B cell (primary cell): ENCODE measurements at places on chromosomes 2 and 18.

- DNase-seq: no peak
Measured at GRCh38 chr2:84126530-84126929, 332.6 kb downstream of the SUCLG1 start.

GRCh38 chr2:82803307-82803706, 1655.8 kb downstream of the SUCLG1 start:
- no peak for DNase-seq

GRCh38 chr2:58476556-58476955, 235.4 kb upstream of the FANCL start:
- DNase-seq: no peak

- no peak for DNase-seq
Measured at GRCh38 chr2:158894572-158894971, 73.9 kb upstream of the TANC1 start.

- no peak for DNase-seq
Measured at GRCh38 chr2:73072129-73072395, 550 bp upstream of the SFXN5 start.

- no peak for DNase-seq
Measured at GRCh38 chr2:186887107-186888090, 38.4 kb upstream of the ZSWIM2 start.

GRCh38 chr2:186349508-186349907, 136.6 kb upstream of the ZC3H15 start:
- no peak for DNase-seq

DNA sequence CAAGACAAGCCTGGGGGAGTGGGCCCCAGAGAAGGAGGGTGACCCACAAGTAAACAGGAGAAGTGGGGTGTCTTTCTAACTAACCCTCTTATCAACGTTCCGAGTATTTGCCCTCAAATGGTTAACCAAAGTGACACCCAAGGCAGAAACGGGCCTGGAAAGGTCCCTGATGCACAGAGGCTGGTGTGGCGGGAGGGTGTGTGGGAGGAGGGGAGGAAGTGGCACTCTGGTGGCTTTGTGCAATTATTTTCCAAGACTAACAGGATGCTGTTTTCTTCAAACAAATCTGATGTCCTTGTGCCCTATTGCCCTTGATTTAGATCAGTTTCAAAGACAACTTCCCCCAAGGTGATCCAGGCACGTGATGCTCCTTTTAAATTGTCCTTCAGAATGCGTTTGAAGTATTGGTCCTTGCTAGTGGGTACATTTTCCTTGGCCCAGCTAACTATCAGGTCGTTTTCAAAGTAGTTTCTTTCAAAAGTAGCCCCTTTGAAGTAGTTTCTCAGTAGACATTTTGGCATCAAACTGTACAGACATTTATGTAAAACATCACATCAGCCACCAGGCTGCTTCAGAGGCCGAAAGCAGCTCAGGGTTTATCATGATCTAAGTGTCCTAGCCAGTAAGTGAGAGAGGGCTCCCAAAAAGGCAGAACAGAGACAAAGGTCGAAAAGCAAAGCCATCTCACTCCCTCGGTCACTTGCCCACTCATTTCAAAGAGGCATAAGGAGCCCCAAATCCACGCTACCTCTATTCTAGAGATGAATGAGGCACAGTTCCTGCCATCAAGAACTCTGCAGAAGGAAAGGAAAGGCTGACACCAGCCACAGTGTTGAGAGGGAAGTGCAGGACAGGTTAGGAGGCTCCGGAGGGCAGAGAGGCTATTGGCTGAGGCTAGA, 371.1 kb upstream of the ID2 start:
- no peak for DNase-seq

DNA sequence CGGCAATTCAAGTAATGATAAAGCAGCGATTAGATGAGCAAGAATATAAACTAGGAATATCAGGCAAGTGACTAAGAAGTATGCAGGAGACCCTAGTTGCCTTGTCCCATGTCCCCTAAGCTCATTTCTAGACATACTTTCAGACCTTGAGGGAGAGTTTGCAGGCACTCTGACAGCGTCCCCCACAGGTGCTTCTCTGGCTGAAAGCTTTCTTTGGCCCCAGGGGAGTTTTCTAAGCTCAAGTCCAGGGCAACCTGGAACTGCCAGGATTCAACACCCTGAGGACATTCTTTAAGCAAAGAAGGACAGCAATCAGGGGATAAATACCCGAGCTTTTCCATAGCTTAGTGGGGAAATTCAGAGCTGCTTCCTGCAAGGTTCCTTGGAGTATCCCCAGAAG, 308.1 kb upstream of the CHST9 start:
- DNase-seq: no peak

GRCh38 chr2:204027091-204027490, 90.5 kb downstream of the ICOS start:
- no peak for DNase-seq

- no peak for DNase-seq
Measured at GRCh38 chr2:56475191-56475590, 291.4 kb downstream of the CCDC85A start.

- no peak for DNase-seq
Measured at GRCh38 chr2:102063941-102064678, 72.3 kb downstream of the IL1R2 start.

- no peak for DNase-seq
Measured at GRCh38 chr2:102522890-102523289, 49.9 kb downstream of the SLC9A4 start.

DNA sequence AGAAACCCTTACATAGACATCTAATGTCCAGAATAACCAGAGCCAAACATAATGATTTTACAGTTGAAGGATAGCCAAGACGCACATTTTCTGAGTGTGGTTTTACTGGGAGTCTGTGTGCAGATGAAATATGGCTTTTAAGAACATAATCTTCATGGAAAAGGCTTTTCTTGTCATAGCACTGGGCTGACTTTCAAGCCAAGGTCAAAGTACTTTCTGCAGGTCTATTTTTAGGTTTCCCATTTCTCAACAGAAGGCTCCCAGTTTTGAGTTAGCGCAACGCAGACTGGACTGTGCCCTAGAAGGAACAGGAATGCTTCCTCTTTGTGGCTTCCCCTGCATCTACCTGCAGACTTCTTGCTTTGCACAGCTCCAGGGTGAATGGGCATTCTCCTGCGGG, 92.3 kb upstream of the UPP2 start:
- DNase-seq: no peak
